NCI-H1105 (cell line): ENCODE measurements at places on chromosomes 2 and 18.

DNA sequence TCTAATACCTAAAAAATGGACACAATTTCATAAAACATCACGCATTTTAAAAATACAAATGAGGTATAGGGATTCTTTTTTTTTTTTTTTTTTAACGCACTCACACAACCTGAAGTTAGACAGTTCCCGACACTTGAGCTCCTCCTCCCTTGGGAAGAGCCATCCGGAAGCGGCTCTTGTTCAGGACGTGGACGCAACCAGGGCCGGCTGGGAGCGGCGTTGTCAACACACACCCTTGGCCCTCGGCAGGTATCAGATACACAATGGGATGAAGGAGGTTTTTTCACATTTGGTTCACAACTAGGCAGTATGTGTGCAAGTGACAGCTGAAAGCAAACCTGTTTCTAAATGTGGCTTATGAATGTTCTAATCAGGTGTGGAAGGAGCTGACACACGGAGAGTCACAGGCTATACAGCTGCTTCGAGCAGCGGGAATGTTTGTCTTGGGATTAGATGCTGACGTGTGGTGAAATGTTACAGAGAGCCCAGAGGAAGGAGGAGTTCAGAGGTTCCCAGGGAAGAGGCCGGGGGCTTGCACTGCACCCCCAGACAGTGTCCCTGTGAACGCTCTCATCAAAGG, 111.1 kb downstream of the PXDN start:
- DNase-seq, result no peak

DNA sequence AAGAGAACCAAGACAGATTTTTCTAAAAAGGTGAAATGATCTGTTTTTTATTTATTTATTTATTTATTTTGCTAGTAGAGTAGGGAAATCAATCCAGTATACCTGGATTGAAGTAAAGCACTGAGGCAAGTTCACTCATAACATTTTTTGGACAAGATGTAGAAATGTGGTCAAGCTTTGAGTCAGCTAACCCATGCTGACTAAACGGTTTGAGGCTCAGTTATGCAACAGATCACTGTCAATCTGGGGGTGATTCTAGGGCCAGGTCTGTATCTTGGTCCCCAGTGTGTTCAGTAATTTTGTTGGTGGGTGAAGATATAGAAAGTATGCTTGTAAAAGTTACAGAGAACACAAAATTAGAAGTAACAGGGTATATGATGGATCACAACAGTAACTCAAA, 60.2 kb downstream of the RMDN2 start:
- DNase-seq, result no peak

DNA sequence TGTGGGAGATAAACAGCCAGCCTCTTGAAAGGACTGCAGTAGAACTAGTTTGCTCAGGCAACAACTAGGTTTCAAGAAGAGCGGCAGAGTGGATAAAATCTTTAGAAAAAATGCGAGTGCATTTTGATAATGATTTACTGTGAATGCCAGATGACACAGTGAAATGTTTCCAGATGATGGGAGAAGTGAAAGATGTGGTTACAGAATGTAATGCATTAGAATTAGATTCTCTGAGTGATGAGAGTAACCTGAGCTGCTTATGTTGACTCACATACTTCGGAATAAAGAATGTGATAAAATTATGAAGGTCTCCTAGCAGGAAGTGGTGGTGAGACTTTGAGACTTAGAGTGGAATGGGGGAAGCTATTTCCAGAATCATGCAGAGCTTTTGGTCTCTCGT, 184.3 kb downstream of the GULP1 start:
- no peak for DNase-seq

GRCh38 chr2:44663471-44664073, 277.9 kb upstream of the SIX3 start:
- no peak for DNase-seq

GRCh38 chr2:6074089-6074643, 382.0 kb downstream of the SOX11 start:
- no peak for DNase-seq

GRCh38 chr2:41992671-41993434, 55.0 kb upstream of the PKDCC start:
- DNase-seq, result no peak
